ENCODE measurements at places on chromosomes 7 and 10. TPM values are rescaled to one million over a fixed set of nuclear protein-coding genes. Genes with fewer than 3 reads are reported as not detected.

DNA sequence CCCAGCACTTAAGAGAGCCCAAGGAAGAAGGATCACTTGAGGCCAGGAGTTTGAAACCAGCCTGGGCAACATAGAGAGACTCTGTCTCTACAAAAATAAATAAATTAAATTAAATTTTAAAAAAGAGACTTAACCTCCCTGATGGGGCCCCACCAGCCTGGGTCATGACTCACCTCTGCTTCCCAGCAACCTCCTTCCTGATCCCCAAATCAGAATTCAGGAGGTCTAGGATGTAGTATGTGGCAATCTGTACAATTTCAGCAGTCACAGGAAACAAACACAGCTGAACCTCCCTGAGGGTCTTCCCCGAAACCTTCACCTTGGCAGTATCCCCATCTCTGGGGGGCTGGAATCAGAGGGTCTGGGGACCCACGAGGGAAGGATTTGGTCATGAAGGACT lies 9.7 kb upstream of the PPP1R35 start:
- DNase-seq, result no peak

GRCh38 chr10:100912013-100912604 lies 654 bp upstream of the SLF2 start:
- DNase-seq, result no peak

DNA sequence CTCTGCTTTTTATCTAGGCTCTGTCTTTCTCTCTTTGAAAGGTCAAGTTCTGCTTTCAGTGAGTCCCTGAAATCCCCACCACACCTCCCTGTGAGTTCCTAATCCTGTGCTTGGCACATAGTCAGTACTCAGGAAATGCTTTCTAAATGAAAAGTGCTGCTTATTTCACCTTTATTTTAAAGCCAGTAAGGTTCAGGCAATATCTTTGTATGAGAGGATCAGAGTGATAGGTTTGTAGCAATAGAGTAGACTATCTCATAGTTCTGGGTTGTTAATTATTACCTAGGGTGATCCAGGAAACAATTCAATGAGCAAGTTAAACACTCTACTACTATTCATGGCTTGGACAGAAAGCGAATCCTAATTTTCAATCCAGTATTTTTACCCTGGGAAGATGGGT lies 7.4 kb upstream of the LAMB1 start:
- DNase-seq, result no peak

GRCh38 chr7:23341846-23342598 lies 42.9 kb downstream of the MALSU1 start:
- no peak for DNase-seq

DNA sequence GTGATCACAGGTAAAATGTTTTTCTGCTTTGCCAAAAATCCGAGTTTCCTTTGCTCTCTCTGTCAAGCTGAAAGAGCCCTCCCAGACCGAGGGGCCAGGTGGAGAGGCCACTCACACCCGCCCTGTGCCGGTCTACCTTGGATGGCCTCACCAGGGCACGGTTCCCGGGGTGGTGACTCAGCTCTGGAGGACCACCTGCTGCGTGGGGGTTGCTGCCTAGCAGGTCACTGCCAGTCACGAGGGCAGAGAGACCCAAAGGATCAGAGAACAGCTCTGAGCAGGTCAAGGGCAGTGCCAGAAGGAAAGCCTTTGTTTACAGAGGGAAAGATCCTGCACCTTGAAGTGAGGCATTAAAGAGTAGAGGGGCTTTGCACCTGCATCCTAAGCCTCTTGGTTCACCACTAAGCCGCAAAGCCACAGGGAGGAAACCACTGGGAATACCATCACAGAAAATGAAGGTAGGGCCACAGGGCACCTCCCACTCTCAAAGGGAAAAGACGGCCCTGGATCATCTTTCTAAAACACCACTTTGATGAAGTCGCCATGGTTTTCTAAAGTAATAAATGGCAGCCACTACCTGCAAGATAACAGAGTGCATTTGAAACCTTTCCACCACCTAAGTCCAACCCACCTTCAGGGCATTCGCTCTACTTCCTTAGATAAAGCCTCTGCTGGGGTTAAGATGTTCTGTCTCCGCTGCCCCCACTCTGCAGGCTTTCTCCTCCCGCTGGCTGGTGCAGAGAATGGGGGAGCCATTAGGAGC lies 160.3 kb upstream of the KLF14 start:
- no peak for DNase-seq

SLC13A1 gene
- total RNA-seq, result not detected

- no peak for DNase-seq
Measured at GRCh38 chr7:50314836-50315592, 10.5 kb downstream of the IKZF1 start.

FKBP6 gene
- total RNA-seq, result not detected

DNA sequence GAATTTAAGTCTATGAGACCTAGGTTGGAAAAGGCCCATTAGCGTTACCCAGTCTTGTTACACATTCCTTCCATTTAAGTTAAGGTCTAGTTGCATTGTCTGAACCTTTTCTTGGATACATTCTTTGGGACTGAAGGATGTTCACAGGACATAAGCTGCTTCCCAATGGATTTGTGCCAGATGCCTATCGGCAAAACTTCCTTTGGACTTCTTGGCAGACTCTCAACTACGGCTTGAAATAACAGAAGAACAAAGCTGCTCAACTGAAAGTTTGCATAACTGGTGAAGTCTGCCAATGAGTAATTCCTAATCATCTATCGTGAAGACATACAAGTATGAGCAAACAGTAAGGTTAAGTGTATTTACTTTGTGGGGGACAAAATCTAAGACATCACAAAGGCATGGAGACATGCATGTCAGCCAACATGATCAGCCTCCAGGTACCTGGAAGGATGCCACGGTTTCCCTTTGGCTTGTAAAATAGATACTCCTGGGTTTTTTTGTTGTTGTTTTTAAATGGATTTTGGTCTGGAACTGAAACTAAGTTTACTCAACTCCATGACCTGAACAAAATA lies 35.4 kb downstream of the MALSU1 start:
- no peak for DNase-seq

ITGA8 gene
- 53.3 TPM for total RNA-seq

WEE2 gene
- total RNA-seq, result not detected

GRCh38 chr7:139271718-139272628 lies 40.9 kb downstream of the UBN2 start:
- DNase-seq, result no peak

ENTPD1 gene
- 27.3 TPM for total RNA-seq

- DNase-seq, result no peak
Measured at GRCh38 chr7:26664735-26665416, 199.5 kb downstream of the SKAP2 start.

GRCh38 chr10:61844116-61844822 lies 57.2 kb upstream of the ARID5B start:
- no peak for DNase-seq

DNA sequence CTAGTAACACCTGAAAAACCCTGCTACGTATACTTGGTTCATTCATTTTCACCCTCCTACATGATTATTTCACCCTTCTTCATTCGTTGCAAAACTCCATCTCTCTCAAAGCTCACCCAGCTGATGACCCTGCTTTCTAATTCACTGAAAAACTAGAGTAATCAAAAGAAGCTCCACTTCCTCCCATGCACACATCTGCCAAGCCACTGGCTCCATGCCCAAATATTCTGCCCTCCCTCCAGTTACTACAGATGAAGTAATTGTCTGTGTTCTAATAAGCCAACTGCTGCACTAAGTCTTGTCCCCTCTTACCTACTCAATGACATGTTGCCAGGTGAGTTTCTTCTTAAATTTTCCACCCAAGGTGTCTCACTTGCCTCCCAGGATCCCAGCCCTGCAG lies 96.9 kb upstream of the CCDC71L start:
- DNase-seq, result no peak

GRCh38 chr7:46515844-46516590 lies 594.9 kb upstream of the IGFBP3 start:
- DNase-seq, result no peak

- no peak for DNase-seq
Measured at GRCh38 chr10:76540786-76541185, 1096.8 kb downstream of the KCNMA1 start.

GRCh38 chr10:33174674-33175434 lies 159.6 kb downstream of the NRP1 start:
- DNase-seq, result no peak

DNA sequence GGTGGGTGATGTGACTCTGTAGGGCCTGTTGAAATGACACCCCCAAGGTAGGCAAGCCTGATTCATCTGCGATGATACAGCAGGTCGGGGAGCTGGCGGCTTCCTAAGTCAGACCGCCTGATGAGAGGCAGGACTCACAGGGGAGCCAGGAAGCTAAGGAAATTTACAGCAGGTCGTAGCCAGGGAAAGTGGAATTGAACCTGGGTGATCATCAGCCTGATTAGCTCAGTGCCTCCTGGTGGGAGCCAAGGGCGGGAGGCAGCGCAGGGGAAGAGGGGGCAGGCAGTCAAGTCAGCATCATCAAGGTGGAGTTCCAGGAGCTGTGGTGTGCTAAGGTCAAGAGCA lies 18.5 kb upstream of the TRIM56 start:
- DNase-seq, result no peak

DNA sequence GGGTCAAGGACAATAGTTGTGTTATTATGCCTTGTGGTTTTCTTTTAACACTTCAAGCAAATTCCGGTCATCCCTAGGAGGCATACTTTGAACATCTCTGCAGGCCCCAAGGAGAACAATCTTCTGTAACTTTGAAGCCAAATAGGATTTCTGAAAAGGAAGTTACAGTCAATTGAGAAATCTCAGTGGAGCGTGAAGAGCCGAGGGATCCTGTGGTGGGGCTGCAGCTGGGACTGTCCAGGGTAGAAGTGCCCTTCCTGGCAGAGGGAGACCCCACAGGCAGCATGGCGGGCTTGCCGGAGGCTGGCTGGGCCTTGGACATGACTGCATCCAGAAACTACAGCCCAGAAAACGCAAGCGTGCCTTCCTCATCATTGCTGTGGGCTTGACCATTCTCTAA lies 179.7 kb downstream of the PTPN20 start:
- DNase-seq, result no peak

DNA sequence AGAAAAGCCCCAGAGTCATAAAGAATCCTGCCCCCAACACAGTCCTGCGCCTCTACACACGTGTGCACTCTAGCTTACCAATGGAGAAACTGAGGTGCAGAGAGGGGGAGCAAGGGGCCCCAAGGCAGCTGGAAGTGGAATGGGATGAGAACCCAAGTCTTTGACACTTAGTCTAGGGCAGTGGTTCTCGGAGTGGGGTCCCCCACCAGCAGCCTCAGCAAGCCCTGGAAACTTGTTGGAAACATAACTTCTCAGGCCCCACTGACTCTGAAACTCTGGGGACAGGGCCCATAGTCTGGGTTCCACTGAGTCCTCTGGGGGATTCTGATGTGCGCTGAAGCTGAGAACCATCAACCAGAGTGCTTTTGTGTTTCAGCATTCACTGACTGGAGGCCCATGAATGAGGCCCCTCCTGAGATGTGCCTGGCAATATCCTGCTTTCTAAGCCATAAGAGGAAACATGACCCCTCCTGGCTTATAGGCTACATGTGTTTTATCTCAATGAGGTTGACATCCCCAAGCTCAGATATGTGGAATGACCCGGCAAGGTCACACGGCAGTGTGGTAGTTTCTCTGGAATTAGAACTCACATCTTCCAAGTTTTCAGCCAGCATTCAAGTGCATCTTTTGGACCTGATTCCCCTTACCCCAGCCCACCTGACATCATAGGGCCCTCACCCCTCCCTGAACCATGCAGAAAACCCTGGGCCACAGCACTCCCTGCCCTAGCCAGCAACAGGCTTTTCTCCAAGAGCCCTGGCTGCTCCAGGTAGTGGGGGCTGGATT lies 147.3 kb upstream of the PCBD1 start:
- no peak for DNase-seq

DNA sequence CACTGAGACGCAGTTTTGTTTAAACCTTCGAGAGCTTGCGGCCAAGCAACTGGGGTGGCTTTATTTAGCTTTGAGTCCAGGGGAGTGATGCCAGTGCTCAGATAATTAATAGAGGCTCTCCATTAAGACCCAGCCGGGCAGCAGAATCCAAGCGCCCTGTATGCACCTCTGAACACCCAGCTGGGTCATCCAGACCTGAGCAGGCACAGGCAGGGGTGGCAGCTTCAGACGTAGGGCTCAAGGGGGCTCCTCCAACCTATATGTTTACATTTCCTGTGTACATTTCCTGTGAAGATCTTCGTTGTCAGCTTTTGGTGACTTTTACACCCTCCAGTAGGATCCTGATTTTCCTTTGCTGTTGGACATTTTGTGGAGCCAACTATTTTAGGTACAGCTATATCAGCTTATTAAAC lies 719.5 kb downstream of the LRMDA start:
- no peak for DNase-seq

DNA sequence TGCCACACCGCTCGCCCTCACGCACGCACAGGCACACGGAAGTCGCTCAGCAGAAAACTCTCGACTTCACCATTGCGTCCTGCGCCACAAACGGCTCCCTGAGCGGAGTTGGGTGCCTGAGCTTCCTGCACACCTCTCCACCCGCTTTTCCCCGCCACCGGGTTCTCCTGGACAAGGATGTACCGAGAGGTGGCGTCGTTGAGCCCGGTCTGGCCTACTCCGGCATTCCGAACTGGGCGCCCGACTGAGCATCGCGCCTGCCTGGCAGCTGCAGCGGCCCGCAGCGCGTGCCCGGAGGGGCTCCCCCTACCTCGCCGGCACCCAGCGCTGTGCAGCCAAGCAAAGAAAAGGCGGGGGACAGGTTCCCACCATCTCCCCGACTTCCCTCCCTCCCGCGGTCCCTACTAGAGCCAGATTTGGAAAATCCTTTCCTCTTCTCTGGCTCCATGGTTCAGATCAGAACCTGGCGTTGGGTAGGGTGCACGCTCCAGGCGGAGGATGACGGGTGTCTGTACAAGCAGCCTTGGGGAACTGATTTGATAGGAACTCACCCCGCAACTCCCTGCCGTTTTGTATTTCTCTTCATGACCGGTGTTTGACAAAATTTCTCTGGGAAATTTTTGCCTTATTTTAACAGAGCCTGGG lies 1.7 kb downstream of the SORCS3 start:
- DNase-seq, result peak; percentile 85

- DNase-seq, result no peak
Measured at GRCh38 chr7:92815412-92815811, 21.0 kb downstream of the CDK6 start.

- no peak for DNase-seq
Measured at GRCh38 chr7:37784015-37784414, 64.4 kb upstream of the NME8 start.

KCP gene
- total RNA-seq, result 0.29 TPM

DNA sequence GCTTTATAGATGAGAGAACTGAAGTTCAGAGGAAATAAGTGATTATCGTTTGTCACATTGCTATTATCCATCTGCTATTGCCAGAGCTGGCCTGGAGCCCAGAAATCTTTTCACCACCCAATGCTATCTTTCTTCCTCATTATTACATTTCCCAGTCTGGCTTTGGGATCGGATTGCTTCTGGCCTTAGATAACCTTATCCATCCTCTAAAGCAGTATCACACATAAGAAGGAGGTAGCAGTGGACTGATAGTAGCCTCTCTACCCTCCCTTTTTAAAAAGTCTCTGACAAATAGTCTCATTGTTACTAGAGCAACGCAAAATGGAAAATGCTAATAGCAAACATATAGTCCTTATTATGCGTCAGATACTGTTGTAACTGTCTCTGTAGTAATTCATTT lies 1.3 kb upstream of the CLDN12 start:
- DNase-seq, result no peak

DNA sequence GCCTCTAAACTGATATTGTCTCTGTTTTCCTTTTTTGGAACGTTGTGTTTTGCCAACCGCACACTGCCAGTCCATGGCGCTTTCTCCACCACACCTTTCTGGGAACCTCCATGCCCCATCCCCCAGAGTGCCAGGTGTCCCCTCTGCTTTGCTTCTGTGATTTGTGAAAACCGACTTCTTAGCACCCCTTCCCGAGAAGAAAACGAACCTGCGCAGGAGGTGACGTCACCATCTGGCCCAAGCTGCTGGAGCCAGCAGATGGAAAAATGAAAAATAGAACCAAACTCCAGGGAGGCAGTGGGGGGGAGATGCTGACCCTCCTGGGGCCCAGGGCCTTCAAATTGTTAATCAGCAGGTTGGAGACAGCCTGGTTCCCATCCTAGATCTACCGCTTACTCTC lies 103.8 kb downstream of the HTR5A start:
- DNase-seq, result no peak

Data from esophagus muscularis mucosa (tissue), 4 donors.